ENCODE measurements at places on chromosomes 5 and 9.

GRCh38 chr5:51387884-51388275, 4.6 kb downstream of the ISL1 start:
- no peak for DNase-seq

DNA sequence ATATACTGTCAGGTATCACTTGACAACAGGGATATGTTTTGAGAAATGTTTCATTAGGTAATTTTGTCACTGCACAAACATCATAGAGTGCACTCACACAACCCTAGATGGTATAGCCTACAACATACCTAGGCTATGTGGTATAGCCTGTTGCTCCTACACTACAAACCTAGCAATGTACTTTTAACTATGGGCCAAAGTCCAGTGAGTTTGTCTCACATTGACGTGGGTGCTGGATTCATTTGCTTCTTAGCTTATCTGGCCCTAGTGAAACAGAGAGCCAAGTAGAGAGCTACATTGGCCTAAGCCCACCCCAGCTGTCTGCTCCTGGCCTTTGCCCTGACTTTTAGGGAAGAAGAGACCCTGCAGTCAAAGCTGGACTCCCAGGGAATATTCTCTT, 180.7 kb upstream of the EGFLAM start:
- DNase-seq = no peak

- DNase-seq = no peak
These were observed 44.3 kb downstream of the CYSTM1 start for GRCh38 chr5:140219068-140219991.

DNA sequence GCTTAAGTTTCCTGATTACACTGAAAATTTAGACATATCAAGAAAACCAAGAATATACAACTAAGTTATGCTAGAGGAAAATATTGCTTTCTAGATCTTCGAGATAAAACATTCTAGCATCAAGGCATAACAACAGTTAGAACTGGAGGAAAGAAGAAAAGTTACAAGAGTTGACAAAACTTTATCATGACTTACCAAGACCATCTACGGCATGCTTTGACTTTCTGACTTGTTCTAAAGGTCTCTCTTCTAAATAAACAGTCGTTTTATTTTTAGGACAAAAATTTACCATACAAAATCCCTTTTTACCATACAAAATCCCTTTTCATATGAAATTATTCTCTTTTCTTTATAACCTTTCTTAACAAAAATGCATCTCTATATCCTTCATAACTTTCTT, 1110.1 kb upstream of the CDH10 start:
- DNase-seq = no peak

- DNase-seq = no peak
These were observed 546.5 kb downstream of the ZNF608 start for GRCh38 chr5:124199893-124200292.

- DNase-seq = no peak
These were observed 2.5 kb upstream of the EDF1 start for GRCh38 chr9:136868644-136869043.

DNA sequence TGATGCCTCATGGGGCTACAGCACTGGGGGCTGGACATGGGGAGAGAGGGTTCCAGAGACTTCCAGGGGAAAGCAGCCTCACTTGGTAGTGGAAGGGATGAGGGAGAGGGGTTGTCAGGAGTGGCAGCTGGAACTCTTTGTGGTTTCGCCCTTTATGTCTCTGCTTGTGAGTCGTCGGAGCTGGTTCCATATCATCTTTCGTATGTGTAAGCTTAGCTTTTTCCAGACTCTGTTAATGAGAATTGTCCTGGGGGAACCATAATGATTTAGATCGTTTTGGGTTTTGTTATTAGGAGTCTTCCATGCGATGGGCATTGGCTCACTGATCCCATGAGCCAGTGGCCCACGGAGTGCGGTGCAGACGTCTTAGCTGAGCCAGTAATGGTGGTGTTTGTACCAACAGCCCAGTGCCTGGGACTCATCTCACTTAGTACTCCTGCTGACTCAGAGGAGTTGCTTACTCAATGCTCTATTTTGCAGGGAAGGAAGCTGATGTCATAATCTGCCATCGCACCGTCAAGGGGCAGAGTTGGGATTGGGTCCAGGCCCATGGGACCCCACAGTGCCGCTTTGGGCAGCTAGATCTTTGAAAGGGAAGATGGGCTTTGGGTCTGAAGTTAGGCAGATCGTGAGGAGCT, 48.5 kb downstream of the NEK6 start:
- DNase-seq = no peak
